ENCODE measurements at places on chromosomes 7 and 10.

DNA sequence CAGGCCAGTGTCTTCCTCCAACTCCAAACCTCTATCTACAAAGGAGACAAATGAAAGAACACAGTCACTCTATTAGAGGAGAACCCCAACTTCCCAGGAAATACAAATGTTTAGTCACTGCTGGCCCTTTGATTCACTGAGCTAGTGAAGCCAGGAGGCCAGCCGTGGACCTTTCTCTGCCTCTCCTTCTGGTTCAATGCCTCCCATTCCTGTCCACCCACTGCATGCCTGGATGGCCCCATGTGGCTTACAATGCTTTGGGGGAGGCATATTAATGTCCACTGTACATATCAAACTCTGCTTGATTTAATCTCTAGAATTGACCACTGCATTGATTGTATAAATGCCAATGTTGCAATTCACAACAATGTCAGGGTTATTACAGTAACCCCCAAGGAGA, 687.3 kb downstream of the KCNMA1 start:
- H3K36me3 ChIP-seq = no peaks in the 10 kb centered on the region
- no peaks in the 10 kb centered on the region for H3K4me1 ChIP-seq
- H3K4me3 ChIP-seq = no peak overlapping the region
- H3K27ac ChIP-seq = no peak overlapping the region
- no peak for DNase-seq

DNA sequence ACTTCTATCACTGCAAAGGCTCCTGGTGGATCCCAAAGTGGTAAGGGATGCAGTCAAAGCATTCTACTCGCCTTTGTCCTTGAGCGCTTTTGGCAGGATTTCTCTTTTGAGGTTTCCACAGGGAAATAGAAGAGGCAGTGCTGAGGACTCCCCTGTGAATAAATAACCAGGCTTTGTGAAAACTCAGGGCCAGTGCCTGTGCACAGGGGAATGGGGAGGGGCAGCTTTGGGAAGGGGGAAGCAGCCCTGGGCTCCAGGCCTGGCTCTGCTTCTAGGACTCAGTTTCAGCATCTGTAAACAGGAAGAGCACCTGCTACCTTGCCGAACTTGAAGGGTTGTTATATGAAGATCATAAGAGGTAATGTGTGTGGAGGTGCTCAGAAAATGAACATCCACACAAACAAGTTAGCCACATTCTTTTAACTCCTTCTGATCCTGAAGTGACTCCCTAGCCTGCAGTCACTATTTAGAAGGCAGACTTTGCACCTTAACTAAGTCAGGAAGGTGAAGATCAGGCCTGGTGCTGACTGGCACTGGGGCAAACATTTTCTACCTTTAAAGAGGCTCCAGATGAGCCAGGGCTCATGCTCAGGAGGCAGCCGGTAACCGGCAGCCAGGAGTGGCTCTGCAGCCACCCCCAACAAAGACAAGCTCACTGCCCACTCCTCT, 22.5 kb upstream of the MMP21 start:
- no peaks in the 10 kb centered on the region for H3K27me3 ChIP-seq
- H3K4me1 ChIP-seq = no peaks in the 10 kb centered on the region
- H3K27ac ChIP-seq = no peak overlapping the region
- peaks cover 12% of the 10 kb centered on the region for H3K36me3 ChIP-seq

GRCh38 chr10:25725917-25726716, 207.9 kb upstream of the MYO3A start:
- no peaks in the 10 kb centered on the region for H3K4me1 ChIP-seq
- no peak overlapping the region for H3K27ac ChIP-seq

DNA sequence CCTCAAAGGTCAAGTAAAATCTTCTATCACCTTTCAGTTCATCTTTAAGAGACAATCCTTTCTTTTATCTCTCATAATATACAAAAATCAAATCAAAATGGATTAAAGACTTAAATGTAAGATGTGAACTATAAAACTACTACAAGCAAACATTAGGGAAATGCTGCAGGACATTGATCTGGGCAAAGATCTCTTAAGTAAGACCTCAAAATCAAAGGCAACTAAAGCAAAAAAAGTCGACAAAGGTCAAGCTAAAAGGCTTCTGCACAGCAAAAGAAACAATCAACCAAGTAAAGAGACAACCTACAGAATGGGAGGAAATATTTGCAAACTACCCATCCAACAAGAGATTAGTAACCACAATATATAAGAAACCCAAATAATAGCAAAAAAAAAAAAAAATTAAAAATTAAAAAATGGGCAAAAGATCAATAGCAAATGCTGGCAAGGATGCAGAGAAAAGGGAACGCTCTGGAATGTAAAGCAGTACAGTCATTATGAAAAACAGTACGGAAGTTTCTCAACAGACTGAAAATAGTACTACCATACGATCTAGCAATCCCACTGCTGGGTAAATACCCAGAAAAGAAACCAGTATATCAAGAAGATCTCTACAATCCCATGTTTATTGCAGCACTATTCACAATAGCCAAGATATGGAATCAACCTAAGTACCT, 41.7 kb downstream of the TNPO3 start:
- no peaks in the 10 kb centered on the region for H3K27me3 ChIP-seq
- DNase-seq = no peak
- no peak overlapping the region for H3K27ac ChIP-seq
- peaks cover 10% of the 10 kb centered on the region for H3K36me3 ChIP-seq

DNA sequence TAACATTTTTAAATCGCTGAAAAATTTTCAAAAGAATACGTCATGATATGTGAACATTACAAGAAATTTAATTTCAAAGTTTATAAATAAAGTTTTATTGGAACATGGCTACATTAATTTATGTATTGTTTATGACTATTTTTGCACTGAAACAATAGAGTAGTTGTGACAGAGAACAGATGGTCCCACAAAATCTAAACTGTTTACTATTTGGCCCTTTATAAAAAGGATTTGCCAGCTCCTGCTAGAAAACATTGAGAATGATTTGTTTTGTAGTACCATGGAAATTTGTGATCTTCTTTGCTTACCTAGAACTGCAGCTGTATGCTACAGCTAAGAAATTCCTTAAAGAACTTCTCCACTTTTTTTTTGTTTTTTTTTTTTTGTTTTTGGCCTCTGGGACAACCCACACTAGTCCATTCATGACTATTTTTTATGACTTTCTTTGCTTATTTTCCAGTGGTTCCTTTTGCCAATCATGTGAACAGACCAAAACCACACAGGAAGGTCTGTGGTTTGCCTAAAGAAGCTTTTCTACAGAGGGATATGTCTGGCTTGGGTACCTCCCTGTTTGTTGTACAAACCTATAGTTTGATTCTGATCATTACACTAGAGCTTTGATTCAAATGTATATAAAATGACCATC, 55.7 kb downstream of the ST7 start:
- DNase-seq = no peak
- no peaks in the 10 kb centered on the region for H3K27me3 ChIP-seq
- H3K36me3 ChIP-seq = no peaks in the 10 kb centered on the region
- no peaks in the 10 kb centered on the region for H3K4me1 ChIP-seq
- H3K27ac ChIP-seq = no peak overlapping the region
- H3K4me3 ChIP-seq = no peak overlapping the region

DNA sequence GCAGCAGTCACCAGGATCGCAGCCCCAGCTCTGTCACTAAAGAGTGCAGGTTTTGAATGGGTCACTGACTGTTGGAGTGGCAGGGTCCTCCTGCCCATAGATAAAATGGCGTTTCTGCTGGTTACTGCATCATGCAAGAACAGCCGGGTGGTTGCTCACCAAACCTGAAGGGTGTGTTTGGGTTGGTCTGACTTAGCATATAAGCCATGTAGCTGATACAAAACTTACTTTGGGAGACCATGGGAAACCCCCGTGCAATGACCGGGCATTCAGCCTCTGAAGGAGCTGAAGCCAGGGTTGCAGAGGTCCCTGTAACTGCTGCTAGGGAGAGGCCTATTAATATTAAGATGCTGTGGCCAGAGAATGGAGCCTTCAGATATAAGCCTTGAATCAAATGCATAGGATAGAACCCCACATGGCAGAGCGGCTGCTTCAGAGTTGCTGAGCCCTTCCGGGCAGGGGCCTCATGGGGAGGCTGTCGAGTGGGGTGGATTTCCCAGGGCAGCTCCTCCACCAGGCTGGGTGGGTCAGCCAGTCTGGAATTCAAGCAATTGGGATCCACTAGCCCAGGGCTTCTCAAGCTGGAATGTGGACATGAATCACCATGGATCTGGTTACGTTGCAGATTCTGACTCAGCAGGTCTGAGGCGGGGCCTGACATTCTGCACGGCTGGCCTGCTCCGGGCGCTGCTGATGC, 70.9 kb upstream of the CTBP2 start:
- DNase-seq = peak; percentile 24
- H3K36me3 ChIP-seq = no peaks in the 10 kb centered on the region
- no peak overlapping the region for H3K27ac ChIP-seq
- H3K4me1 ChIP-seq = peaks cover 14% of the 10 kb centered on the region
- no peak overlapping the region for H3K4me3 ChIP-seq
- peaks cover 6% of the 10 kb centered on the region for H3K27me3 ChIP-seq

GRCh38 chr7:24444666-24445440, 128.4 kb upstream of the PALS2 start:
- DNase-seq = no peak
- no peaks in the 10 kb centered on the region for H3K36me3 ChIP-seq
- no peak overlapping the region for H3K27ac ChIP-seq
- no peaks in the 10 kb centered on the region for H3K27me3 ChIP-seq

- no peak for DNase-seq
- peaks cover 3% of the 10 kb centered on the region for H3K4me1 ChIP-seq
- no peaks in the 10 kb centered on the region for H3K36me3 ChIP-seq
- H3K4me3 ChIP-seq = no peak overlapping the region
Measured at GRCh38 chr7:34217972-34218371, 312.6 kb downstream of the BMPER start.

DNA sequence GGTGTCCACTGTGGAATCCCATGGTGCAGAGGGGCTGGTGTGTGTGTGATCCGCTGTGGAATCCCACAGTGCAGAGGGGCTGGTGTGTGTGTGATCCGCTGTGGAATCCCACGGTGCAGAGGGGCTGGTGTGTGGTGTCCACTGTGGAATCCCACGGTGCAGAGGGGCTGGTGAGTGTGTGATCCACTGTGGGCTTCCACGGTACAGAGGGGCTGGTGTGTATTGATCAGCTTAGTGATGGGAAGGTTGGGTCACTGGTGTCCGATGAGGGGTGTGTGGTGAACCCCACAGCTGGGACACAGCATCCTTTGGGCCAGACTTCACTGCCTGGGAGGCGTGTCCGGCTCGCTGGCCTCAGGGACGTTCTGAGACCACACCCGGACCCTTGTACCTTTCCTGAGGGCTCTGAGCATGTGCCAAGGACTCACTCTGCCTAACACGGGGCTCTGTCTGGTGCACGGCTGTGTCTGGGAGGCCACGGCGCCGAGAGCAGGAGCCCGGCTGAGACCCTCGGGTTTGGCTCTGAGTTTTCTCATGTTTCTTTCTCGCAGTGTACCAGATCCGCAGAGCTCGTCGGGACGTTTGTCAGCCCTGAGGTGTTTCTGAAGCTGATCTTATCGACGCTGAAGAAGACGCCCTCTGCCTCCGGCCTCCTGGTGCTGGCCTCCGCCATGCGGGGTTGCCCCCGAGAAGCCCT, 29.3 kb upstream of the PRKAR1B start:
- no peaks in the 10 kb centered on the region for H3K4me1 ChIP-seq
- no peaks in the 10 kb centered on the region for H3K27me3 ChIP-seq
- H3K27ac ChIP-seq = no peak overlapping the region
- no peak overlapping the region for H3K4me3 ChIP-seq

DNA sequence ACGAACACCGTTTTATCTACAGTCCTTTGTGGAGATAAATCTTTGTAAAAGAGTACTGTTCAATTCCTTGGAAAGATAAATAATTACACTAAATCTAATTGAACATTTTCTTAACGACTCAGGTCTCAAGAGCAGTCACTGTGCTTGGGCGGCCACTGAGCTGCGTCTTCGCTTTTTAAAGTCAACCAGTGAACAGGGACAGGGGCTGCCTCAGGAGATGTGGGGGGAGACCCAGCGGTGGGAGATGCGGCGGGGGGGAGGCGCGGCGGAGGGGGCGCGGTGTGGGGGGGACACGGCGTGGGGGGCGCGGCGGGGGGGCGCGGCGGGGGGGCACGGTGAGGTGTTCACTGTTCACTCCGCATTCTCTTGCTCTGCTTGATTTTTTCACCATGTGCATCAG, 39.8 kb downstream of the CAMK2B start:
- H3K27ac ChIP-seq = no peak overlapping the region
- no peaks in the 10 kb centered on the region for H3K36me3 ChIP-seq
- peaks cover 2% of the 10 kb centered on the region for H3K4me1 ChIP-seq
- no peak for DNase-seq
- H3K27me3 ChIP-seq = no peaks in the 10 kb centered on the region

DNA sequence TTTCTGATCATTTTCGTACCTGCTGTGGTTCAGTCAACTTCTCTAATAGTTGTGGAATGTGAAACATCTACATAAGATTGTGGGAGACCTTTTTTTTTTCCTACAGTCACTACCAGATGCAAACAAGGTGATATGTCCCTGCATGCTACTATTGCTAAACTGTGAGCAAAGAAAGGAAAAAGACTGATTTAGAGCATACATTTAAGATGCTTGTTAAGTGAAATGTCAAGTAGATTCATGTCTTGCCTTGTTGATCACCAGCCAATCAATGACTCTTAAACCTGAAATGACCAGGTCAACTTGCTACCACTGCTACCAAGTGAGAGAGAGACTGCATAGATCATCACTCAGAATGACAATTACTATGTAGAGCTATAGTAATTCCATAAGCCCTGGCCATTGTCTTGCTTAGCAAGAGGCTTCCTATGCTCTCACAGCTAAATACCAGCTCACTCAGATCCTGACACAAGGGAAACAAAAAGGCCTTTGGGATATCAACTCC, 84.3 kb upstream of the SKAP2 start:
- H3K27me3 ChIP-seq = no peaks in the 10 kb centered on the region
- H3K27ac ChIP-seq = no peak overlapping the region
- no peak overlapping the region for H3K4me3 ChIP-seq
- no peaks in the 10 kb centered on the region for H3K36me3 ChIP-seq
- no peak for DNase-seq
- peaks cover 4% of the 10 kb centered on the region for H3K4me1 ChIP-seq

DNA sequence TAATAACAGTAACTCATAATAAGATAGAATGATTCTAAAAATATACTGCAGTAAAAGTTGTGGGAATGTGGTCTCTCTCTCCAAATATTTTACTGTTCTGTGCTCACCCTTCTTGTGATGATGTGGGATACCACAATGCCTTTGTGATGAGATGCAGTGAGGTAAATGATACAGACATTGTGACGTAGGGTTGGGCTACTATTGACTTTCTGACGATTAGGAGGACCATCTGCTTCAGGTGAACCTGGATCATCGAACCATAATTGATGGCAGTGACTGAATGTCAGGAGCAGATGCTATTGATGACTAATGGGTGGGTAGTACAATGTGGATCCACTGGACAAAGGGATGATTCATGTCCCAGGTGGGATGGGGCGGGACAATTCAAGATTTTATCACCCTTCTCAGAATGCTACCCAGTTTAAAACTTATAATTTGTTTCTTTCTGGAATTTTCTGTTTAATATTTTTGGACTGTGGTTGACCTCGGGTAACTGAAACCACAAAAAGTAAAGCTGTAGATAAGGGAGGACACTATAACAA, 73.9 kb upstream of the ARMC3 start:
- H3K27me3 ChIP-seq = no peaks in the 10 kb centered on the region
- no peak for DNase-seq
- H3K27ac ChIP-seq = no peak overlapping the region
- H3K36me3 ChIP-seq = no peaks in the 10 kb centered on the region
- no peak overlapping the region for H3K4me3 ChIP-seq
